ENCODE measurements at places on chromosomes 13 and 19. TPM values are rescaled to one million over a fixed set of nuclear protein-coding genes. Genes with fewer than 3 reads are reported as not detected.
A peak's percentile ranks its signal among the peaks of the same experiment; 100 is the strongest.

DNA sequence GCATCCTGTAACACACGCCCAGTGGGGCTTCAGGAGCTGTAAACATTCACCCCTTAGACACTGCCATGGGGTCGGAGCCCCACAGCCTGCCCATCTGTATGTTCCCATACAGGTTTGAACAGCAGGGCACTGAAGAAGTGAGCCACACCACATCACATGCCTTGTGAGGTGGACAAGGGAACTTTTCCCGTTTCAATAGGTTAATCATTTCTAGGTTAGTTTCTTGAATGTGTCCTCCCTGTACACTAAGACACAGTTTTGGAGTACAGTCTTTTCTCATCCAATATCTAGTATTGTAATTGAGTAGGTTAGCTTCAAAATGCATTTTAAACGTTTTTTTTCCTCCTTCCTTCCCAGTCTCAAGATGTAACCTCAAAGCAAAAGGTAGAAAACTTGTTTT, 700.2 kb upstream of the PCDH20 start:
- H3K4me1 ChIP-seq: no peaks in the 10 kb centered on the region
- H3K27me3 ChIP-seq: no peaks in the 10 kb centered on the region
- H3K36me3 ChIP-seq: no peaks in the 10 kb centered on the region
- DNase-seq: no peak

Gene CACNG7
- total RNA-seq: not detected

DNA sequence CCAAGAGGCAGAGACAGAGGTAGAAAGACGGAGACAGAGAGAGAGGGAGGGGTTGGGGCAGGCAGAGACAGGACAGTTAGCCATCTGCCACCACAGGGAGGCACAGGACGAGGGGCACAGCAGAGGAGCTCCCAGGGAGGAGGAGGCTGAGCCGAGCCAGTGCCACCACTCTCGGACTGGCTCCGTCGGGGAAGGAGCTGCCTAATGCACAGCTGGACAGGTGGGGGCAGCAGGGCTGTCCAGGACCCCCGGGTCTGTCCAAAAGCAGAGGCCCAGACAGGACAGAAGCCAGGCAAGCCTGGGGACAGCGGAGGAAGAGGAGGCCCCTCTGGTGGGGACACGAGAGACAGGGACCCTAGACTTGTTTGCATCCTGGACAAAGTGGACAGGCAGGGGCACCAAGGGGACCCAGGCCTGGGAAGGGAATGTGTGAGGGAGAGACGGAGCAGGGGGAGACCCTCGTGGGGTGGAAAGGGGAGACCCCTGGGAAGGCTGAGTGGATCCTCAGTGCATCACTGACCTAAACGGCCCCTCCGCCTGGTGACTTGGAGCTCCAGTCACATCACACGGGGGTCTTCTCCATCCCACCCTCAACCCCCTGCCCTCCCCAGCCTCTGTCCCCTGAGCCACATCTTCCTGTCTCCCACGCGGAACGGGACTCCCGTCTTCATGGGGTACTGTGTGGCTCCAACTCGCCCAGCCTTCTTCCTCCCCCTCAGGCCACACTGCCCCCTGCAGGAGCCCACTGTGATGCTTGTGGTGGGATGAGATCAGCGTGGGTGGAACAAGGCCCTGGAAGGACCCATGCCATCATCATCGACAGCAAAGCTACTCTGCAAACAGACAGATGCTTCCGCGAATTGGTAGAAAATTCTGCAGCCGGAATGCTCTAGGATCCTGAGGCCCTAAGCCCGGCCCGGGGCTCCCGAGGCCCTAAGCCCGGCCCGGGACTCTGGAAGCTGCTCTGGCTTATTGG, 915 bp downstream of the F10 start:
- H3K36me3 ChIP-seq: no peaks in the 10 kb centered on the region
- H3K4me3 ChIP-seq: peak overlapping the region; percentile 38
- no peaks in the 10 kb centered on the region for H3K4me1 ChIP-seq

DNA sequence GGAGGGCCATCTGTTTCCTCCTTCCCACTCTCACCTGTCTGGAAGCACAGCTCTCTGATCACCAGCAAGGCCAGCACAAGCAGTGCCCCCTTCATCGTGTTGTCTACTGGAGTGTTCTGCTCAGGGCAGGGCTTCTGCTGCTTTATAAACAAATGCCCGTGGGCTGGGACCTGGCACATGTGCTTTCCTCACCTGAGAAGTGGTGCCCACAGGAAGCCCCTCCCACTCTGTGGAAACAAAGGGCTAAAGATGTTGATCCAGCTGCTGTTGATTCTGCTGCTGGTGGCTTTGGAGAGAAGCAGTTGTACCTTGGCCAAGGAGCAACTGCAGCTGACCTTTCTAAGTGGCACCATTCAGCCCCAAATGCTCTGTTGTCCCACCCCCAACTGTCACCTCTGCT, 26.4 kb upstream of the ZNF181 start:
- no peaks in the 10 kb centered on the region for H3K4me1 ChIP-seq
- no peak overlapping the region for H3K27ac ChIP-seq
- H3K4me3 ChIP-seq: no peak overlapping the region

Gene HPN
- total RNA-seq: 36.4 TPM

DNA sequence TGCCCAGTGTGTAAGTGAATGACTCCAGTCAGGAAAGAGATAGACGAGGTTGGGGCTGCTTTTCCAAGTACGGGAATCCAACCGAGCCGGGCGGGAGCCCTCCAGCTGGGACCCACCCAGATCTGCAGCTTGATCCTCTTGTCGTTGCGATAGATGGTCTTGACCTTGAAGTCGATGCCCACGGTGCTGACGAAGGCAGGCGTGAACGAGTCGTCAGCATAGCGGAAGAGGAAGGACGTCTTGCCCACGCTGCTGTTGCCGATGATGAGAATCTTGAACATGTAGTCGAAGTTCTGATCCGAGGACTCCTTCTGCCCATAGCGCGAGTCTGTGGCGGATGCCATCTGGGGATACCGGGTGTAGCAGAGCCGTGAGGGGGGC, 1.5 kb downstream of the RAB3A start:
- H3K27me3 ChIP-seq: no peaks in the 10 kb centered on the region
- DNase-seq: no peak
- peaks cover 6% of the 10 kb centered on the region for H3K36me3 ChIP-seq
- no peak overlapping the region for H3K27ac ChIP-seq
- H3K4me3 ChIP-seq: no peak overlapping the region
- peaks cover 21% of the 10 kb centered on the region for H3K4me1 ChIP-seq

Gene C19orf38
- 7.4 TPM for total RNA-seq

DNA sequence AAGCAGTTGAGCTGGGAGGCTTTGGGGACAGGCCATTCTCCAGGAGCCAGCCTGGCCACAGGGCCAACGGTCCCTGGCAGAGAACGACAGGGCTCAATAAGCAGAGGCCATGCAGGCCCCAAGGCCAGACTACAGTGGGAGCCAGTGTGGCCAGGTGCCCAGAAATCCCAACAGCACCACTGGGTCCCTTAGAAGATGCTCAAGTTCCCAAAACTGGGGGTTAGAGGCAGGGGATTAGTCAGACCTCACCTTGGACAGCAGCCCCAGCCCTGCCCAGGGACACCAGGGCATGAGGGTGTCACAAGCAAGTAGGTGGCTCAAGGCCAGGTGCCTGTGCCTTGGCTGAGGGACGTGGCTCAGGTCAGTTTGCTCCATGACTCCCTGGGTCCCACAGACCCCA, 12.8 kb downstream of the SCGB2B2 start:
- H3K4me3 ChIP-seq: no peak overlapping the region
- H3K27me3 ChIP-seq: no peaks in the 10 kb centered on the region
- no peak overlapping the region for H3K27ac ChIP-seq
- peaks cover 10% of the 10 kb centered on the region for H3K4me1 ChIP-seq
- no peaks in the 10 kb centered on the region for H3K36me3 ChIP-seq
- no peak for DNase-seq

DNA sequence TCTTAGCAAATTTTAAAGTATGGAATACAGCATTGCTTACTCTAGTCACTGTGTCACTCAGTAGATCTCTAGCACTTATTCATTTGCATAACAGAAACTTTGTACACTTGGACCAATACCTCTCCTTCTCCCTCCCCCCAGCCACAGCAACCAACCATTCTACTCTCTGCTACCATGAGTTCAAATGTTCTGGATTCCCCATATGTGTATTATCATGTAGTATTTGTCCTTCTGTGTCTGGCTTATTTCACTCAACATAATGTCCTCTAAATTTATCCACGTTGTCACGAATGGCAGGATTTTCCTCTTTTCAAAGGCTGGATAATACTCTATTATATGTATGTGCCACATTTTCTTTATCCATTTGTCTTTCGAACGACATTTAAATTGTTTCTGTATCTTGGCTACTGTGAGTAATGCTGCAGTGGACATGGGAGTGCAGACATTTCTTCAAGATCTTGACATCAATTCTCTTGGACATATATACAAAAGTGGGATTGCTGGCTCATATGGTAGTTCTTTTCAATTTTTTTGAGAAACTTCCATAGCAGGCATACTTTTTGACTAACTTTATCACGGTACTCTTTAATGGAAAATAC, 184.5 kb upstream of the SOX21 start:
- no peak overlapping the region for H3K27ac ChIP-seq
- H3K27me3 ChIP-seq: no peaks in the 10 kb centered on the region
- H3K36me3 ChIP-seq: no peaks in the 10 kb centered on the region
- H3K4me3 ChIP-seq: no peak overlapping the region
- DNase-seq: no peak
- H3K4me1 ChIP-seq: no peaks in the 10 kb centered on the region

Gene PRTN3
- total RNA-seq: not detected

Gene SCEL
- 109 TPM for total RNA-seq

DNA sequence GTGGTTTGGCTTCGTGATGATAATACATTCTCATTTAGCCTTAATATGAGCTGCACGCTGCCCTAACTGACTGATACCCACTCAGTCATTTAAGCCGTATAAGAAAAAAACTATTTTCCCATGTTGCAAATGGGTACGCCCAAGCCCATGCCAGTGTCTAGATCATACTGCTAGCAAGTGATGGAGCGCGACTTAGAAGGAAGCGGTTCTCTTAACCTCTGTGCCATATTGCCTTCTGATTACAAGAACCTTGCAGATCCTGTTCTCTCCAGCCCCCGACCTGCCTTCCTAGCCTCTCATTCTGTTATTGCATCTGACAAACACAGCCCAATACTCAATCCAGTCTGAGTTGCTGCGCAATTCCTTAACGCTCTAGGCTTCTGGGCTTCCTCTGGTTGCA, 603 bp downstream of the GPALPP1 start:
- no peaks in the 10 kb centered on the region for H3K27me3 ChIP-seq
- H3K27ac ChIP-seq: peak overlapping the region; percentile 89
- DNase-seq: no peak
- H3K4me3 ChIP-seq: peak overlapping the region; percentile 99

DNA sequence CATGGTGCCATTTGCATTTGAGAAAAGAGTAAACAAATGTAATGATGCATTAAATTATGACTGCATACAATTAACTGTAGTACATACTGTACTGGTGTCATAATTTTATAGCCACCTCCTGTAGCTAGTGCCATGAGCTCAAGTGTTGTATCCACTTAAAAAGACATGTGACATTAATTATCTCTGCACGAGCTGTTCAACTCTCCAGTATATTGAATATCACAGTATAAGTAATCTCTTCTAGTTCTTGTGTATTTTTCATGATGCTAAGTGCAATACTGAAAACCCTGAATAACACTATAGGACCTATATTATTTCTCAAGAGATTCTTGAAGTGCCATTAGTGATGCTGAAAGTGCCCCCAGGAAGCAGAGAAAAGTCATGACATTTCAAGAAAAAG, 387.3 kb downstream of the PCDH17 start:
- no peaks in the 10 kb centered on the region for H3K36me3 ChIP-seq
- no peak overlapping the region for H3K4me3 ChIP-seq
- H3K27me3 ChIP-seq: no peaks in the 10 kb centered on the region
- H3K4me1 ChIP-seq: no peaks in the 10 kb centered on the region

DNA sequence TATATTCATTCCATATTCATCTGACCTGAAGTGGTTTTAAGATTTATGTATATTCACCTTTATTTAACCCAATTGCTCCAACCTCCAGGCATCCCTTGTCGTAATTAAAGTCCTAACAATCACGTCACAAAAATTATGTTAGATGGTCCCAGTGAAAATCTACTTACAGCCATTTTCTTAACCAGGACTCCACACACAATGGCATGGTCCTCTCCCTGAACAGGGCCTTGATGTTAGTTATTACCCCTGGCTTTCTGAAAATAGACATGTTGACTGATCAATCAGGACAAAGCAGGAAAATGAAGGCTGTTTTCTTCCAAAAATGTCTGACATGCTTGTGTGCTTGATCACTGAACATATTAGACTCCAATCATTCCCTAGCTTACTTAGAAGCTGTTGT, 542.7 kb upstream of the SLITRK5 start:
- no peak for DNase-seq

GRCh38 chr19:40601134-40601974, at the start of gene LTBP4:
LTBP4 (plus strand) TSS chr19:40601369; CDS start chr19:40601388, 19 bp downstream.
- H3K4me1 ChIP-seq: peaks cover 69% of the 10 kb centered on the region
- no peaks in the 10 kb centered on the region for H3K36me3 ChIP-seq
- peaks cover 48% of the 10 kb centered on the region for H3K27me3 ChIP-seq
- DNase-seq: peak; percentile 81

Gene FAM124A
- 3.9 TPM for total RNA-seq

DNA sequence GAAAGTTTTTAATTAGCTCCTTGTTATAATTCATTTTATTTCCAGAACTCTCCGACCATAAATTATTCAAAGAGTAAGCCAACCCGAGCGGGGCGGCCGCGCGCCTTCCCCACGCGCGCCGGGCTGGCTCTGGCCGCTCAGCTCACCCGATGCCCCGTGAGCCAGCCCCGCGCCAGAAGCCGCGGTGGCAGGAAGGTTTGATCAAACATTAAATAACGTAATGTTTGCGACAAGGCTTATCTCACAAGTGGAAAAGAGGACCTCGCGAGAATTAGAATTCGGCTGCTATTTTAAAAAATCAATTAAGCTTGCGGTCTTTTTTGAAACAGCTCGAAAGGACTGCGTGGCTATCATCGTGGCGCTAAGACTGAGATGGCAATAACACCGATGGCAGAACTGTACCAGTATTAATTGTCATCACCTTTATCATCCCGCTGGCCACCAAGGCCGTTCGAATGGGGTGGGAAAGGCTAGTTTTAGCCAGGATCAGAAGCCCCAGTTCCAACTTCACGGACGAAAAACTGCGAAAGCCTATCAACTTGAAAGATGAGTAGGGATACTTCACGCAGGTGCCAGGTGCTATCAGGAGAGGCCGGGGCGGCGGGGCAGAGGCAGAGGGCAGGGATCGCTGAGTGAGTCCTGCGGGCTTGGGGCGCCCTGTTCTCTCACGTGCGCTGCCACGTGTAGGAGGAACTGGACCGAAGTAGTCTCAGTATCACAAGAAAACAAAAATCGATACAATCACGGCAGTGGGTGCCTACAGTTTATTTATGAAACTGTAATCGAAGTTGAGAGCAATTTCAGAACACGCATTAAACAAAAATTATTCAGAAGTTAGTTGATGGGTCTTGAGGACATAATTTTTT, 6.4 kb downstream of the POU4F1 start:
- H3K4me1 ChIP-seq: peaks cover 17% of the 10 kb centered on the region
- DNase-seq: no peak
- H3K27me3 ChIP-seq: peaks cover 96% of the 10 kb centered on the region
- no peak overlapping the region for H3K27ac ChIP-seq
- H3K36me3 ChIP-seq: no peaks in the 10 kb centered on the region
- no peak overlapping the region for H3K4me3 ChIP-seq

GRCh38 chr13:57878291-57878690, 246.7 kb downstream of the PCDH17 start:
- H3K27me3 ChIP-seq: no peaks in the 10 kb centered on the region
- no peaks in the 10 kb centered on the region for H3K36me3 ChIP-seq
- no peak overlapping the region for H3K27ac ChIP-seq
- no peaks in the 10 kb centered on the region for H3K4me1 ChIP-seq
- DNase-seq: no peak
- H3K4me3 ChIP-seq: no peak overlapping the region

GRCh38 chr19:4977299-4978174, 8.6 kb downstream of the KDM4B start:
- peak overlapping the region; percentile 21 for H3K4me3 ChIP-seq
- no peaks in the 10 kb centered on the region for H3K27me3 ChIP-seq
- DNase-seq: no peak
- no peaks in the 10 kb centered on the region for H3K36me3 ChIP-seq

All from upper lobe of right lung (tissue), 1 donor.